ENCODE measurements at places on chromosomes 4 and X.
A peak's percentile ranks its signal among the peaks of the same experiment; 100 is the strongest.

DNA sequence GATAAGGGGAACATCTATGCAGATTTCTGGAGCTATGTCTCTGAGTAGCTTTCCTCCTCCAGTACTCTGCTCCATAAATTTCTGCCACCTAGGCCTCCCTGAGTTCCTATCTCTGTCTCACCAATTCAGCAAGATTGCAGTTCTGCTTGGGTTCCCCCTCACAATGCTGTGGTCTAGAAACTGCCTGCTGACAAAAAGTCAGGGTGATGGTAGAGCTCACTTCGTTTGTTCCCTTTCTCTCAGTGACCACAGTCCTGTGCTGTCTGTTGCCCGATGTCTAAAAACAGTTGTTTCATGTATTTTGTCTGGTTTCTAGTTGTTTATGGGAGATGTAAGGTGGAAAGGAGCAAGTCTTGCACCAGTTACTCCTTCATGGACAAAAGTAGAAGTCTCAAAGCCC is 41.1 kb downstream of the AMMECR1 start:
- no peak for DNase-seq

DNA sequence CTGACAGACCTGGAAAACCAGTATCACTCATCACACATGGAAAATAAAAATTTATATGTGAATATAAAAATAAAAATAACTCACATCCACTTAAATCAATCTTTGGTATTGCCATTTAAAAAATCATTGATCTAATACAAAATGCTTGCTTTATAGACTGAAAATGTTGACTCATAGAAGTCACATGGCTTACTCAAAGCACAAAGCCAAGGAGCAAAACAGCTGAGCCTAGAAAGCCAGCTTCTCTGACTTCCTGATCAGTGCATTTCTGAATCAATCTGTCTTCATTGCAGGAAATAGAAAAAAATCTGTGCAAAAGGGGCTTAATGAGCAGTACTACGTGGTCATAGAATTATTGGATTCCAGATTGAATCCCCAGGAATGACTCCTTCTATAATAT is 176.9 kb upstream of the HS3ST1 start:
- no peak for DNase-seq

- no peak for DNase-seq
These were observed 67.7 kb upstream of the H2AZ1 start for GRCh38 chr4:100017637-100018310.

DNA sequence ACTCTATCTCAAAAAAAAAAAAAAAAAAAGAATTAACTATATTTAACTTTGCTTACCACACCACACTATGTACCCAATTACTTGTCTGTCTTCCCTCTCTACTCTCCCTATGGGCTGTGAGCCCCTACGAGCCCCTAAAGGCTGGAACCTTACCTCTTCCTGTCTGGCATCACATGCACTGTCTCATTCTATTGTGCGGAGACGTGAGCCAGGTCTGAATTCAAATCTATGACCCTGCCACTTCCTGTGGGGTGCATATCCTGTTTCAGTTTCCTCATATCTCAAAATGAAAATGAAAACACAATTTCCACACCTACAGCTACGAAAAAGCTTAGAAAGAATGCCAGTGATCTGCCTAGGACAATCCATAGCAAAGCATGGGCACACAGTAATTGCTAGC is 42.9 kb upstream of the HS3ST1 start:
- no peak for DNase-seq

- no peak for DNase-seq
These were observed 753.1 kb upstream of the FRG1 start for GRCh38 chr4:189187531-189188052.

DNA sequence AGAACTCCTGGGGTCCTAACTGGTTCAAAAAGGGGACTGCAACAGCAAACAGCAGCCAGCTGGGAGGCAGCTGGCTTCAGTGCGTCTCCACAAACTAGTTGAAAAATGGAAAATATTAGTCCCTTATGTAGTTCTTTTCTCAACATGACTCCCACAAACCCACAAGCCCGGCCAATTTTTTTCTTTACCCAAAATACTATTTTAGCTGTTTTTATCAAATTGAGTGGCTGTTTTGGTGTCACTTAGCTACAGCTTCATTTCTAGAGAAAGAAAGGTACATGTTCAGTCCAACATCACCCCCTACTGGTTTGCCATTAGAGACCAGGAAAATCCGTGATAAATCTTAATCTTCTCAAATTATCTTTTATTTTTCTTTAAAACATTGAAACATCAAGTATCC is 97.2 kb downstream of the GUCY2F start:
- peak; percentile 1 for DNase-seq

DNA sequence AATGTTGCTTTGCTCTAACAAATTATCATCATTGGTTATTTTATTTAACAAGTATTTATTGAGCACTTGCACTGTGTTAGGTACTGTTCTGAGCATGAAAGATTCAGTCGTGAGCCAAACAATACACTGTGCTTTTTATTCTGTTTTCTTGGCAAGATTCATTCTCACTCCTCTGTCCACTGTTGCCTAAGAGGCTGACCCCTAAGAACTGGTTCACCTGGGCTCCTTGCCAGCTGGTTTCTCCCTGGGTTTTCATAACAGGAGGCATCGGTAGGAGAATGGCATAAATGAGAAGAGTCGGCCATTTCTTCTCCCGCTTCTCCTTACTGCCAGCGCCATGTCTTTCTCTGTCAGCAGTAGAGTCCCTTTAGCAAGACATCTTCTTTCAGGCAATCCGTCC is 243.7 kb upstream of the DIAPH2 start:
- DNase-seq: no peak

- DNase-seq: no peak
These were observed 1.5 kb downstream of the MAB21L2 start for GRCh38 chr4:150583287-150584110.
